Activated T-helper 1 cell treated with anti-CD3 and anti-CD28 coated beads, Interleukin-2, amount 50 U/mL, for 16 hours (primary cell): ENCODE measurements at places on chromosomes 1 and 21.

GRCh38 chr1:3883194-3883925 is 16.7 kb downstream of the C1orf174 start:
- no peak for DNase-seq

DNA sequence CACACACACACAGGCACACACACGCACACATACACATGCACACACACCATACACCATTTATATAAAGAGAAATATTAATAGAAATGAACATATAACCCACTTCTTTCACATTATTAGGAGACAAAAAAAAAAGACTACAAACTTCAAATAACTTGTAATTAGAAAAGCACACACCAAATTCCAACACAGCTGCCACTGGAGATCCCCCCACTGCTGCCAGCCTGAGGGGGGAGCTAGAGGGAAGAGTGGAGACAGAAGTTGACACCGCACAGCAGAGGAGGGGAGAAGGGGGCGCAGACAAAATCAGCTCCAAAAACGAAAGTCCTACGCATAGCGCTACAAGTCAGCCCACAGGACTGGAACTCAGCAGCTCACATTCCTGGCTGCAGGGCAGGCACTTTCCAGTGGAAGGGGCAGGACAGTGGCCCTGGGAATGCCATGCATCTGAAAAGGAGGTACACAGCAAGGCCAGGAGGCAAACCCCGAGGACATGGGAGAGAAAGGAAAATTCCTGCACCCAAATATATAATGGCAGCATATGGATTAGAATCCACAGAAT is 36.5 kb downstream of the LGALS8 start:
- no peak for DNase-seq

- no peak for DNase-seq
These were observed 53.4 kb upstream of the IFFO2 start for GRCh38 chr1:19009882-19010321.

DNA sequence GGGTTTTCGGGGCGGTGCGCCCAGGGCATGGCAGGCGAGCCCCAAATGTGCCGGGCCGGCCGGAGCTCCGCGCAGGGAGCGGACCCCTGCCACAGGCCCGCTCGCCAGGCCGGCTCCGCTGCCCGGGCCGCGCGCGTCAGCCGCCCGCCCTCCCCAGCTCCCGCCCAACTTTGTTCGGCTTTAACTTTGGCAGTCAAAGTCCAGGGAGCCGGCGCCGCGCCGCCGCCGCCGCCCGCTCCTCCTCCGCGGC is 488 bp downstream of the SLC35D1 start:
- no peak for DNase-seq

DNA sequence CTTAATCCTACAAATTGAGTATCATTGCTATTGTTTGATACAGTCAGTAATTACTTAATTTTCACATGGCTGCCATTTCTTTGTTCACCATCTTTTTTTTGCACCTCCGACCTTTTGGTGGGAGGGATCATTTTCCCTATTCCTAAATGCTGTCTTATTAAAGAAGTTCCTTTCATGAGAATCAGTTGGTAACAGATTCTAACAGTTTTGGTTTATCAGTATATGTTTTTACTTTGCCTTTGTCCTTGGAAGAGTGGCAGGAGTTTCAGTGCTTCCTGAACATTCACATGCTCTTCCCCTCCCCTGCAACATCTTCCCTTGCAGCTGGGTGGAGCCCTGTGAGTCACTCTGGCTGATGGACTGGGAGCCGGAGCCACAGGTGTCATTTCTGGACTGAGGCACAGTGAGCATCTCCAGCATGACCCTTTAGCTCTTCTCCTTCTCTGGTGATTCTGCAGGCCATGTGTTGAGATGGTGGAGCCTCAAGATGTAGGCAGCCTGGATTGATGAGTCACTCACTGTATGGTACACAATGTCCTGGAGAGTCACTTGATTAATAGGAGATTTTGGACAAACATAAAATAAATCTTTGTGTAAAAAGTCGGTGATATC is 217.7 kb downstream of the URB2 start:
- DNase-seq = no peak

DNA sequence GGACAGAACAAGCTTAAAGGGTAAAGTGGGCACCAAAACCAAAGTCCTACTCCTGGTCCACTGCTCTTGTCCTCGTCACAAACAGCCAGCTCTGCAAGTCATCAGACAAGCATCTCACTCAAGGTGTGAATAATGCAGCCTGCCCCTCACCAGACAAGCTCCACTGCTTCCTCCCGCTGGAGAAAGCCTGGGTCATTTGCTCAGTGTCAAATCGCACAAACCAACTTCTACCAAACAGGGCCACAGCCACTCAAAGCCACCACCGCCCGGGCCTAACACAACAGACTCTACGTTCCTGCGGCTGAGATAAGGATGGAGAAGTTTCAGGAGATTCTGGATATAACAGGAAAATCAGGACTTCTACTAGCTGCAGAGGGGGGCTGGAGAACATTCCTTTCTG is 3.3 kb downstream of the SSBP3 start:
- no peak for DNase-seq

DNA sequence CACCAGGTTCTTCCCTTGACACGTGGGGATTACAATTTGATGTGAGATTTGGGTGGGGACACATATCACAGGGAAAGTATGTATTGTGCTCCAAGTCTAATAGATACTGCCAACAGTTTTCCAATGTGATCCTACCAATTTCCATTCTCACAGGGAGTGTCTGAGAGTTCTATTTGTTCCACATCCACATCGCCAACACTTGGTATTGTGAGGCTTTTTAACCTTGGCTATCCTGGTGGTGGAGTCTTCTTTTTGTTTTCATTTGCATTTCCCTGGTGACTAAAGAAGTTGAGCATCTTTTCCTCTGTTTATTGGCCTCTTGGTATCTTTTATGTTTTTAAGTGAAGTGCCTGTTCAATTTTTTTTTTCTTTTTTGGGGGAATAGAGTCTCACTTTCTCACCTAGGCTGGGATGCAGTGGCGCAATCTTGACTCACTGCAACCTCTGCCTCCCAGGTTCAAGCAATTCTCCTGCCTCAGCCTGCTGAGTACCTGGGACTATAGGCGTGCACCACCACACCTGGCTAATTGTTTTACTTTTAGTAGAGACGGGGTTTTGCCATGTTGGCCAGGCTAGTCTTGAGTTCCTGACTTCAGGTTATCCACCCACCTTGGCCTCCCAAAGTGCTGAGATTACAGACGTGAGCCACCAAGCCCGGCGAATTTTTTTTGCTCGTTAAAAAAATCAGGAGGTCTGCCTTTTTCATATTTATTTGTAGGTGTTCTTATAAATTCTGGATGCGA is 15.9 kb upstream of the PADI1 start:
- DNase-seq = no peak

DNA sequence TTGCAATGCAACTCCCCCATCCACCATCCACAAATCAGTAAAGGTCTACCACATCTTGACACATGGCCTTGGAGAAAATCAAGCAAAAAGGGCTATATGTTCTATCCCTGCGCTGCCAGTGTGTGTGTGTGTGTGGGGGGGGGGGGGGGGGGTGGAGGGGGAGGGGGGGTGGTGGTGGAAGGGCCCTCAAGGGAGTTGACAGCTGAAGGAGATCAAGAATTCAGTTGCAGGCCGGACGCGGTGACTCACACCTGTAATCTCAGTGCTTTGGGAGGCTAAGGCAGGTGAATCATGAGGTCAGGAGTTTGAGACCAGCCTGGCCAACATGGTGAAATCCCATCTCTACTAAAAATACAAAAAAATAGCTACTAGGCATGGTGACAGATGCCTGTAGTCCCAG is 37.6 kb upstream of the CLIC4 start:
- DNase-seq = no peak

DNA sequence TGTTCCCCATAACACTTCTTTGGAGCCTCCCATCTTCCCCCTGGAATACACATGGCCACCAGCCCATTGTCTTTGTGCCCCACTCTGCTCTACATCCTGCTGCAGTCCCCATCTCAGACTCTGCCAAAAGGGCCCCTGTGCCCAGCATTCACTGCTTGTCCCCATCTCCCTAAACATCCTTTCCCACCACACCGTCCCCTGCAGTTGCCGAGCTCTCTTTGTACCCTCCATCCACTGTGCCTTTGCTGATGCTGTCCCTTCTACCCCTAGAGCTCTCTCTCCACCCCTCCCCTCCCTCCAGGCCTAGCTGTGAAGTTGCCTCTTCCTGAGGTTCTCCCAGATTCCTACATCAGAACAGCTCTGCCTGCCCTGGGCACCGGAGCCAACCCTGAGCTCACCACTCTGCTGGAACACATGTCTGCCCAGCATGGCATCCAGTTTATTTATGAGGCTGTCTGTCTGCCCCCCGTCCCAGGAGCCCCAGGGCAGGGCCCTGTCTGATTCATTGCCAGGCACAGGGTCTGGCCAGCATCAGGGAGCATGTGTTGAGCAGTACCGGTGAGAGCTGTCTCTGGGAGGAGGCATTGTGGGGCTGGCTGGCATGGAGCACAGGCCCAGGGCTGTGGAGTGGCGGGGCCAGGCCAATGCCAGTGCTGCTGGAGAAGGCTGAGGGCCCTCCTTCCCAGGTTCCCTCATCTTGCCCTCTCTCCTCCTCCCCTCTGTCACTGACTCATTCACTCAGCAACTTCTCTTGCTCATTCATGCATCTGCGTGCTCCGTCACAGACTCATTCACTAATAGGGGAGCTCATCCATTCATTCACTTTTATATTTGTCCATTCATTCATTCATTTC is 28.8 kb downstream of the EDN2 start:
- no peak for DNase-seq

DNA sequence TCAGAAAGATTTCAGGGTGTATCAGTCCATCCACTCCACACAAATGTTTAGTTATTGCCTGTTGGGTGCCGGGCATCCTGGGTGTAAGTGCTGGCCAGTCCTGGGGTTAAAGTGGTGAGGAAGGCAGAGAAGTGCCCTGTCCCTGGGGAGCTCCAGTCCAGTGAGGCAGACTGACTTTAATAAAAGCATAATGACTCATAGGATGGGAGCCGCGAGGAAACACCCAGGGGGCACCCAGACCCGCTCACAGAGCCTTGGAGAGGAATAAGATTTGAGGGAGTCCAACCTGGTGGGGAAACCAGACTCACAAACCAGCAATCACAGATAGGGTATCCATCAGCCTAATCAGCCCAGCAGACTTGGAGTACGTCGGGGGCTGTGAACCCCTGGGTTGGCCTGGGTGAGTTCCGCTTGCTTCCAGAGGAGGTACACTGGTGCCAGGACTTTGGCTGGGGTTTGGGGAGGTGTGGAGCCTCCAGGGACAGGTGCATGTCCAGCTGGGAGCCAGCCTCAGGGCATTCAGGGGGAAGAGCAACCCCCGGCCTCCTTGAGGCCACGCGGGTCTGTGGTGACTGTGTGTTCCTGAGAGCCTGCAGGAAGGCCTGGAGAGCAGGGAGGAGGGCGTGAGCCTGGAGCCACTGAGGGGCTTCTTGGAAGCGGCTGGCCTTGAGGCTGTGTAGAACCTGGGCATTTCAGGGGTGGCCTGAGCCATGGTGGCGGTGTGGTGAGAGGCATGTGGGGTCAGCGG is 3.7 kb downstream of the PEAR1 start:
- no peak for DNase-seq
